G401 (cell line): ENCODE measurements at places on chromosomes 12 and 14. TPM values are rescaled to one million over a fixed set of nuclear protein-coding genes. Genes with fewer than 3 reads are reported as not detected.

The JDP2 gene
- 37.4 and 40.7 TPM in 2 replicates for total RNA-seq

The KERA gene
- not detected in 2 replicates for total RNA-seq

The CACNA2D4 gene
- total RNA-seq: 4.4 TPM in 1 of 2 replicates, not detected in the other

The SRGAP1 gene
- total RNA-seq: 0.10 and 0.12 TPM in 2 replicates

The SYCP3 gene
- total RNA-seq: not detected in 2 replicates
